WTC11 (cell line): ENCODE measurements at places on chromosomes 6 and 20.

DNA sequence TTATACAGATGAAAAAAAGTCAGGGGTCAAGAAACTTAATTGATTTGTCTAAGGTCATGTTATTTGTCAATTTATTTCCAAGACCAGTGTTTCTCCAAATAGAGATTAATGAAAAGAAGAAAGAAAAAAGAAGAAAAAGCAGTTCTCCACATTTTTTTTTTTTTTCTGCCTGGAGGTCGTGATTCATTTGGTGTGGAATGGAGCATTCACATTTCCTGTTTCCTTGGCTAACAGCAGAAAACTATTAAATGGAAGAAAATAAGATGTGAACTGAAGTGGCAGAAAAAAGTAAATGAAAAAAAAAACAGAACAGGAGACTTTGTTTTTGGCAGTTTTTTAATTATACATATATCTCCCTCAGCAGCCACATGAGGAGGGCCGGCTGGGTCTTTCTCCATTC lies 470.8 kb upstream of the ZNF337 start:
- no peak for DNase-seq

DNA sequence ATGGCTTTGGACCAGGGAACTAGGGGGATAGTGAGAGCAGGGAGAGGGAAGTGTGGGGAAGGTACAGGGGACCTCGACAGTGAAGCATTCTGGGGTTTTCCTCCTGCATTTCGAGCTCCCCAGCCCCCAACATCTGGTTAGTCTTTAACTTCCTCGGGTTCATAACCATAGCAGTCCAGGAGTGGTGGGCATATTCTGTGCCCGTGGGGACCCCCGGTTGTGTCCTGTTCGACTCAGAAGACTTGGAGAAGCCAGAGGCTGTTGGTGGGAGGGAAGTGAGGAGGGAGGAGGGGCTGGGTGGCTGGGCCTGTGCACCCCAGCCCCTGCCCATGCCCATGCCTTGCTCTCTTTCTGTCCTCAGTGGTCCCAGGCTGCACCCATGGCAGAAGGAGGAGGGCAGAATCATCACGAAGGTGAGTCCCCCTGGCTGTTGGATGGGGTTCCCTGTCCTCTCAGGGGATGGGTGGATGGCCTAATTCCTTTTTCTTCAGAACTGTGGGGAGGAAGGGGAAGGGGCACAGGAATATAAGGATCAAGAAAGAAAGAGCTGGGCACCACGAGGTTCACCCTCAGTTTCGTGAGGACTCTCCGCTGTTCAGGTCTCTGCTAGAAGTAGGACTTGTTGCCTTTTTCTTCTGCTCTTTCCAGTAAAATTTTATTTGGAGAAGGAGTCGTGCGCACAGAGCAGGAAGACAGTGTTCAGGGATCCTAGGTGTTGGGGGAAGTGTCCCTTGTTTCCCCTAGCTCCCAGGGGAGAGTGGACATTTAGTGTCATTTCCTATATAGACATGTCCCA lies 4.2 kb downstream of the VEGFA start:
- DNase-seq, result peak; percentile 9

DNA sequence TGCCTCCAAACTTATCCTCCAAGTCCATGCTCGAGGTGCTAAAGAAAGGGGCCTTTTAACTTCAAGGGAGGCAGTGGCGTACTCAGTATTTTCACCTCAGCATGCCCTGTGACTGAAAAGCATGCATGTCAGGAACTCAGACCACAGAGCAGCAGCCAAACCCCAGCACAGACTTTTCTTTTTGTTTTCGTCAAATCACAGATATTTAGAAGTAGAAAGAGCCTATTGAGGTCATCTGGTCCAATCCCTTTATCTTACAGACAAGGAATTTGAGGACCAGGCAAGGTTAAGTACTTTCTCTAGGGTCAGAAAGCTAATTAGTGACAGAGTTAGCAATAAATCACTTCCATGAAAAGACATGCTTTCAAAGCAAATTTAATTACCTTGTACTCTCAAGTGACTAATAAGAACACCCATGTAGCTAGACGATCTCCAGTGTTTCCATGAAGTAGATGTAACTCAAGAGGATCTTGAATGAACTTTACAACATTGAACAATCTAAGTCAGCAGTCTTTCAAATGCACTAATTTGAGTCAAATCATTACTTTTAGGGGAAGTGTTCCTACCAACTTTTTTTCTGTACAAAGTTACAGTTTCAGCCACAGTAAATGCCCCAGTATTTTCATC lies 35.9 kb downstream of the MOXD1 start:
- DNase-seq, result no peak

DNA sequence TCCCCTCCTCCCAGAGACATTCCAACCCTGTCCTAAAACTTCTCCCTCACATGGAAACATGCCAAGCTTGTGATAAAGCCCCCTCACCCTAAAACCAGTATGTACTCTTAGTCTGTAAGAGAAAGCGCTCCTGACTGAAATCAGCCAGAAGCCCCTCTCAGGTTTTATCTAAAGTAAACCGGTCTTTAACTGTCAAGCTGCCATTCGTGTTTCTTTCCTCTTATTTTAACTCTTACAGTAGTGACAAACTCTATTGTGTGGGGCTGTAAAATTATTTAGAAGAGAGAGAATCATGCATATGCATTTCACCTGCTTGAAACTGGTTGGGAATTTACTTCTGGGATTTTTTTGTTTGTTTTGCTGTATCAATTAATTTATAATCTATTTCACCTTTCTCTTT lies 62.7 kb downstream of the FARS2 start:
- no peak for DNase-seq

GRCh38 chr6:129889580-129889979 lies 28.5 kb upstream of the TMEM244 start:
- DNase-seq, result no peak

- DNase-seq, result no peak
Observed at GRCh38 chr20:24828992-24829648, 119.9 kb upstream of the CST7 start.

DNA sequence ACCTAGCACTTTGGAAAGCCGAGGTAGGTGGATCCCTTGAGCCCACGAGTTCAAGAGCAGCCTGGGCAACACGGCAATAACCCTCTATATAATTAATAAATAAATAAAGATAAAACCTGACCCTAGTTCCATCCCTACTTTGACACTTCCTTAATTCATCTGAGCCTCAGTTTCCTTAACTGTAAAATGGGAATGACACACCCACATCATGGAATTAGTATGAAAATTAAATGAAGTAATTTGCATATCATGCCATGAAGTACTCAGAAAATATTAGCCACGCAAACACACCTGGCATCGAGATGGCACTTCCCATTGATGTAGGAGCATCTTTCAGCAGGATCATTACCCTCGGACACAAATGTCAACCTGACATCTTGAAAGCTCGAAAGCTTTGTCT lies 19.1 kb downstream of the ZMYND8 start:
- DNase-seq, result no peak

DNA sequence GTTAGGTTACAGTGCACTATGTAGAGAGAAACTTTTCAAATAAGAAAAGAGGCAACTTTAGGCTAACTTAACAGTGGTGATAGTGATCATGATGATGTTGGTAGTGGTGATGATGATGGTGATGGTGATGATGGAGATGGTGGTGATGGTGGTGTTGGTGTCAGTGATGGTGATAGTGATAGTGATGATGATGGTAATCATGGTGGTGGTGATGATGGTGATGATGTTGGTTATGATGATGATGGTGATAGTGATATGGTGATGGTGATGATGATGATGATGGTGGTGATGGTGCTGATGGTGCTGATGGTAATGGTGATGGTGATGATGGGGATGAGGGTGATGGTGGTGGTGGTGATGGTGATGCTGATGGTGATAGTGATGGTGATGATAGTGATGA lies 107.4 kb downstream of the DLL1 start:
- DNase-seq, result no peak

GRCh38 chr6:158220786-158221442 lies 52.8 kb downstream of the GTF2H5 start:
- DNase-seq, result peak; percentile 86

DNA sequence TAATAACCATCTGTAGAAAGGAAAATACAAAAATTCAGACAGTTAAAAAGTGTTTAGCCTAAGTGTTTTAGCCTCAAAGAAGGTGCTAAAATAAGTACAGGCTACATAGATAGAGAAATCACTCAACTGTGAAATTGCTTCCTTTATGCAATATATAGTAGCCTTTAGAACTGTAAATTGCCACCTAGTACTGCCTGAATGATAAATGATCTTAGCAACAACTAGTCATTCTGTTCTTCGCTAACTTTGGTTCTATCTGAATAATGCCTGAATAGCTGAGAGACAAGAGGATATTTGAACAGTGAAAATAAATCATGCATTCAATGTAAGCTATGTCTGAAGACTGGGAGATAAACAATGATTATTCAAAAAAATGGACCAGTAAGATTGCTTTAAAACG lies 603.3 kb upstream of the PTCHD4 start:
- no peak for DNase-seq

DNA sequence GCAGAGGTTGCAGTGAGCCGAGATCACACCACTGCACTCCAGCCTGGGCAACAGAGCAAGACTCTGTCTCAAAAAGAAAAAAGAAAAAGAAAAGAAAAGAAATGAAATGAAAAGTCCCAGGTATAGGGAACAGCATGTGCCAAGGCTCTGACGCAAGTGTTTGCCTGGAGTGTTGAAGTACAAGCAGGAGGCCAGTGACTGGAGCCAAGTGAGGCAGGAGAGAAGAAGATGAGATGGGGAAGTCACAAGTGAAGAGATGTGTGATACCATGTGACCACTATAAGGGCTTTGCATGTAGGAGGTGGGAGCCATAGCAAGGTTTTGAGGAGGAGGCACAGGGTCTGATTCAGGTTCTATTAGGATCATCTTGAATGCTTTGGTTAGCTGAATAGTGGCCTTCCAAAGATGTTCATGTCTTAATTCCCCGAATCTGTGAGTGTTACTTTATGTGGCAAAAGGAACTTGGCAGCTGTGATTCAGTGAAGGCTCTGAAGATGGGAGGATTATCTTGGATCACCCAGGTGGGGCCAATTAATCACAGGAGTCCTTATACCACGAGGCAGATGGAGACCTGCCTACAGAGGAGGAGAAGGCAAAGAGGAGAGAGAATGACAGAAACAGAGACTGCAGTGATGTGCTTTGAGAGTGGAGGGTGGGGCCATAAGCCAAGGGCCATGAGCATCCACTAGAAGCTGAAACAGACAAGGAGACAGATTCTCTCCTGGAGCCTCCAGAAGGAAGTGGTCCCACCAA lies 91.1 kb upstream of the PTPN1 start:
- DNase-seq, result no peak

GRCh38 chr6:133551847-133552341 lies 310.7 kb downstream of the EYA4 start:
- DNase-seq, result no peak

DNA sequence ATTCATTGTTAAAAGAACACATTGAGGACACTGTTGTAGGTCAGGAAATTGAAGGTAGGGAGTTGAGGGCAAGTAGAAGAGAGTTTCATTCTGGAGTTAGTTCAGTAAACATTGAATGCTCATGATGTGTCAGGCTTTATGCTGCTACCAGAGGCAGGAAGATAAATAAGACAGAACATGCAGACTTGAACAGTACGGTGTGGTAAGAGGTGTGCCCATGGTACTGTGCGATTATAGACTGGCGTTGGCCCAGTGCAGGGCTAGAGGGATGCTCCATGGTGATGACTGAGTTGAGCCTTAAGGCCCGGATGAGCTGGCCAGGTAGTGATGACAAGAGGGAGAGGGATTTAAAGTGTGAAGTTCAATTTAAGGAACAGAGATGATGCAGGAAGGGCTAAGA lies 50.8 kb downstream of the CARMIL1 start:
- DNase-seq, result no peak

GRCh38 chr6:132483779-132484679 lies 28.9 kb downstream of the STX7 start:
- no peak for DNase-seq

GRCh38 chr20:12399110-12399836 lies 481.6 kb downstream of the BTBD3 start:
- DNase-seq, result no peak

GRCh38 chr6:163589387-163589786 lies 174.9 kb downstream of the QKI start:
- DNase-seq, result no peak

DNA sequence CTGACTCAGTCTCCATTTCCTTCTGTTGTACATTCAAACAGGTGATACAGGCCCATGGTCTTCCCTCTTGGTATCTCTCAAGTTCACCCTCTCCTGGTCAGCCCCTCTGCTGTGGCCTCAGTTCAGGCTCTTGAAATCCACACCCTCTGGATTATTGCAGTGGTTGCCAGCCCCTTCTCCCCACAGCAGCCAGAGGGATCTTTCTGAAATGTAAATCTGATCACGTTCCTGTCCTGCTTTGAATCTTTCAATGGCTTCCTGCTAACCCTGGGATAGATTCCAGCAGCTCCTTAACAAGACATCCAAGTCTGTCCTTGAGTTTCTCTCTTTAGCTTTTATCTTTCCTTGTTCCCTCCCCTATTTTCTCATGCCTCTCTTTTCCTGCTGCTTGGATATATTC lies 22.2 kb downstream of the CHMP4B start:
- DNase-seq, result no peak

- DNase-seq, result peak; percentile 81
Observed at GRCh38 chr6:31652925-31653724, 664 bp upstream of the BAG6 start.

- DNase-seq, result no peak
Observed at GRCh38 chr6:74479420-74479819, 726.4 kb downstream of the COL12A1 start.

GRCh38 chr20:1391640-1392442 lies 1.0 kb downstream of the FKBP1A start:
- no peak for DNase-seq

GRCh38 chr20:364905-365794 lies 15.4 kb upstream of the TRIB3 start:
- no peak for DNase-seq

GRCh38 chr6:62740596-62740995 lies 454.6 kb upstream of the KHDRBS2 start:
- no peak for DNase-seq
